ENCODE measurements at places on chromosomes 11 and 22.

GRCh38 chr22:41799486-41800347, 762 bp upstream of the CCDC134 start:
- no peak for DNase-seq

DNA sequence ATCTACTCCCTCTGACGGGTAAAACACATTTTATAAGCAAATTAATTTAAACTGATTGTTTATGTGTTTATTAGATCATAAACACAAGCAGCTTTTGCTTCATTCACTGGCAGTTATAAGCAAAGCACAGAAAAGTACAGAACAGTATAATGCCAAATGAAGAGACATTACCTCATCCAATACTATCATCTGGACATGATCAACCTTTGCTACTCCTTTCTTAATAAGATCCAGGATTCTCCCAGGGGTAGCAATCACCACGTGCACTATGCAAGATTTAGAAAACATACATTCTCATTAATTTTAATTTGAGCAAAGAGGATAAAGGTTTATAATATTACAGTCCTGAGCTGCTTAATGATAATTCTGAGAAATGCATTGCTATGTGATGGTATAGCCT, 27.9 kb downstream of the DDX6 start:
- DNase-seq, result no peak

GRCh38 chr11:112265659-112266409, 5.2 kb upstream of the PLET1 start:
- DNase-seq, result no peak

GRCh38 chr22:44331881-44332714, 19.3 kb upstream of the SHISAL1 start:
- DNase-seq, result no peak

DNA sequence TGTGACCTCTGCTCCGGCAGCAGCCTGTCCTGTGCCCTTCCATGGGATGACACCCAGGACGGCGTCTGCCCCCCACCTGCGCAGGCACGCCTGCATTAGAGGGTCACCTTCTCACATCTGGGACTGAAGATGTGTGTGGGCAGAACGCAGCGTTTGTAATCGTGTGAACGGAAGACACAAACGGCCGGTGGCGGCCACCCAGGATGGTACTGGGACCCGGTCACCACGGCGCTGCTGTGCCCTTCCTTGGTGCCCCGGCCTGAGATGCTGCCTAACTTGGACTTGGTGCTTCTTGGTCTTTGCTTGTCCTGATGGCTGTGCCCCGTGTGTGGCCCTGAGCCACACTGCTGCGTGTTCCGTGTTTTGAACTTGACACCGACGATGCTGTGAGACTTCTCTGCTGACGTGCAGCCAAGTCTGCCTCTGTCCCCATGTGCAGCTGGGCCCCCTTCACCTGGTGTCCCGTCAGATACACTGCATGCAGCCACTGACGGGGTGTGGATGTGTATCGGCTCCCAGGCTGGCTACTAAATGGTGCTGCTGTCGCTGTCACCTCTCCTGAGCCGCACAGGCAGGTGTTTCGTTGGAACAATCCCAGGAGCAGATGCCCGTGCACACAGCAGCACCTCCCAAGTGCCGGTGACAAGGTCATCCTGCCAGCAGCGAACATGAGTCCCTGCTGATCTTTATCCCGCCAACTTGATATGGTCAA, 21.4 kb downstream of the YPEL1 start:
- no peak for DNase-seq

DNA sequence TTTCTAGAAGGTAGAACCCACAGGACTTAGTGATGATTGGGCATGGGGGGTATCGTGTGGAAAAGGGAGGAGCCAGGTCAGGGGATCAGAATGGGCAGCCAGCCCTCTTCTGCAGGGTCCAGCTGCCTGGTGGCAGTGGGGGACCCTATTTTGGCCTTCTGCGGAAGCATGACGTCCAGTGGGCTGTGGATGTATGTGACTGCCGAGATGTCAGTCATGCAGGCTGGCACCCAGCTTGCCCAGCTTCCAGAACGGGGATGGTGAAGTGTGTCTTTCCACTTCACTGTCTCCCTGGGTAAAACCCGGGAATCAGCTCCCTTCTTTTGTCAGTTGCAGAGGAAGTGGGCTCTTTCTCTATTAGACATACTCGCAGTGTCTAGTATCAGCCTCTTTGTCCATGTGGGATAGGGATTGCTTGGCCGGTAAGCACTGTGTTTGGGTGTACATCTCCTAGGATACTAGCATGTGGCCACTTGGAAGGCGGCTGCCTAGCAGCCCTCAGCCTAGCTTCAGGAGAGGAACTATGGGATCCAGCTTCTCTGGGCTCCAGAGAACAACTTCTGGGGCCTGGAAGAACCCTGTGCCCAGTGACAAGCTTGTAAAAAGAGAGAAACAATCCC, 51.4 kb downstream of the GRIK4 start:
- DNase-seq, result no peak

GRCh38 chr11:38356255-38356654, 1758.2 kb upstream of the RAG2 start:
- no peak for DNase-seq

DNA sequence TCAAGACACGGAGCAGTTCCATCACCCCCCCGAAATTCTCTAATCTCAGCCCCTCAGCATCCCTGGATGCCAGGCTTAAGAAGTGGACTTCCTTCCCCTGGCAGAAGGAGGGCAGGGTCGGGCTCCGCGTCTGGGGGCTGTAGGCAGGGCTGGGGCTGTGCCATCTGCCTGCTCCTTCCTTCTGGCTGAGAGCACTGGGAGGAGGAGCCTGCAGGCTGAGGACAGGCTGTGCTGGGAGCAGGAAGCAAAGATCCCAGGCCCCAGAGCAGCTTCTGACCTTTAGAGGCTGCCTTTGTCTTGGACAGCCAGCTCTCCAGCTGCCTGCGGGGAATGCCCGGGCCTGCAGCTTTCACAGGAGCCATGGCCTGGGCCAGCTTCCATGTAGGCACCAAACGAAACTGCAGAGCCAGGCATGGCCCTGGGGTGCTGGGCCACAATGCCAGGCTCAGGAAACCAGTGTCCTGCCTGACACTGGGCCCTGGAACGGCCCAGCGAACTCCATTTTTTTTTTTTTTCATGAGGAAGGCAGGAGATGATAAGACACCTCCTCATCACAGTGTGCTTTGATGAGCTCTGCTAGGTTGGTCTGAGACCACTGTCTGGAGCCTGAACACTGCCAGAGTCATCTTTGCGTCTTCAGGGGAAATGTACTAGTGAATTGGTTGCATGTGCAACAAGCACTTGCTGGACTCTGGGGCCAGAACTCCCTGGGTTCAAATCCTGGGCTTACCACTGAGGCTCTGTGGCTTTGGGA, 67.9 kb downstream of the MCM5 start:
- no peak for DNase-seq

GRCh38 chr11:102112509-102112821, 2.2 kb downstream of the YAP1 start:
- DNase-seq, result no peak

GRCh38 chr11:57214098-57214417, 23.0 kb downstream of the APLNR start:
- no peak for DNase-seq

- no peak for DNase-seq
Observed at GRCh38 chr11:2262301-2263070, 7.9 kb downstream of the ASCL2 start.

DNA sequence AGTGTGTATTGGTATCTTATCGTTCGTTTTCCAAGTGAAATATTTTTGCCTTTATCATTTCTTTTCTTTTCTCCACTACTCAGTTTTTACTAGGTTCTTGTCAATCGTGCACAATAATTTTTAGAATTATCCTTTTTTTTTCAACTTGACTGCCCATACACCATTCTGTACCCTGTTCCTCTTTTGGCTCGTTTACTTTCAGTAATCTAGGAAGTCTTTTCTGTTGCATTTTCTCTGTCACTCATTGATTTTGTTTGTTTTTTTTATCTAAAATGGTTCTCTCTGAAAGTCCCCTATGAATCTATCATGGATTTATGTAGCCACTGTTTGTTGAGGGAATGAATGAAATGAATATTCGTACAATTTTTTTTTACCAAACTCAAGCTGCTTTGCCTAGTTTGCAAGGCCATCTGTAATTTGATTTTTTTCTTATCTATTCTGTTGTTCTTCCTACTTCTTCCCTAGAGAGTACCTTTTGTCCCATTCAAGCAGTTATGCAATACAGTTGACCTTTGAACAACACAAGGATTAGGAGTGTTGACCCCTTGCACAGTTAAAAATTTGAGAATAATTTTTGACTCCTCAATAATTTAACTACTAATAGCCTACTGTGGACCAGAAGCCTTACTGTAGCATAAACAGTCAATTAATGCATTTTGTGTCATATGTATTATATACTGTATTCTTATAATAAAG, 166.3 kb downstream of the TMEM135 start:
- no peak for DNase-seq

DNA sequence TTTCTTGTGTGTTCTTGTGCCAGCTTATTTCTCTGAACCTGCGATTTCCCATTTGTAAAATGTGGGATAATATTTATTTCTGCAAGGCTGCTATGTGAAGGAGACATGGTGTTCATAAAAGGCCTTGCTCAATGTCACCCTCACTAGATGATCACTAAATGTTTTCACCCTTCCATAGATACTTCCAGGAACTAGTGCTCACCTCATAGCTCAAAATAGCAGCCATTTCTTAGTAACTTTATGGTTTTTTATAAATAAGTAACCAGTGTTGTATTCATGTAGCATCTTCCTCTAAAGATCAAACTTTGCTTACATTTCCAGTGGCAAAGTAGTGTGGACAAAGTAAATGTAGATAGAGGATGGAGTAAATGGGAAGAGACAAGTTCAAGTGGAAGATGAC, 23.8 kb downstream of the SYTL2 start:
- no peak for DNase-seq

- no peak for DNase-seq
Observed at GRCh38 chr11:14347991-14348390, 11.0 kb downstream of the RRAS2 start.

DNA sequence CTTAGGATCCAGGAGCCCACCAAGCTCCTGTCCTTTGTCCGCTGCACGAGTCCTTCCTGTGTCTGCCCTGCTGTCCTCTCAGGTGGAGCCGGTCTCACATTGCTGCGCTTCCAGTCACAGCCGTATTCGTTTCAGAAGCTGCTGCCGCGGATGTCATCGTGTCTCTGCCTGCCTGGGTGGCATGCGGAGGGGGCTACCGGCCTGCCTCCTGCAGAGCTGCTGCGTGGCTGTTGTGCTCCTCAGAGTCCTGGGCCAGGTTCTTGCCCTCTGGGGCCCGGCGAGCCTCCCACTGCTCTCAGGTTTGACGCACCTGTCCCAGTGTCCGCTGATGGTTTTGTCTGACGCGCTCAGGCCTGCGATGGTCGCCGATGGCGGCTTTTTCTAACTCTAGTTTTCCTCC, 254.2 kb downstream of the TBC1D22A start:
- no peak for DNase-seq

- DNase-seq, result no peak
Observed at GRCh38 chr11:71436861-71437260, 11.3 kb downstream of the DHCR7 start.

DNA sequence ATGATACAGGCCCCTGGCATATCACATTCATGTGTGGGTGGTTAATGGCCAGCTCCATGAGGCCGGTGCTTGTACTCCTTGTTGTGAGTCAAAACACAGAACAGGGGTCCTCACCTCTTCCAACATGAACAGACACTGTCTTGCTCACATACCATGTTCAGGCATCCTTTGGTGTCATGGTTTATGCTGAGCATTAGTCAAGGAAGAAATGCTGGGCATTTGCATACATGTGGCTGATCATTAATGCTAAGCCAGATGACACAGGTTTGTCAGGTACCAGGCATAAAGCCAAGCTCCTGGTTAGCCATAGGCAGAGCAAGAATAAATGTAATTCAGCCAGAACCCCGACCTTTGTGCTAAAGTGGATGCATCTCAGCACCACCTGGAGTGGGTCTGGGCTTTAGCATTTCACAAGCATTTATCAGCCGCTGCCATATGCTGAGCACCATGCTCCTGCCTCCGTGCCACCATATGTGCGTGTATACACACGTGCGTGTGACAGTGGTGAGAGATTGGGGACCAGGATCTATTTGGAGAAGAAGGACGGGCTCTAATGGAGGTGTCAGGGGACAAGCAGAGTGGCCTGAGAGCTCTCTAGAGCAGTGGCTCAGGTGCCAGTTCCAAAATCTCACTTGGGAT, 55.0 kb downstream of the MICAL2 start:
- DNase-seq, result no peak

- no peak for DNase-seq
Observed at GRCh38 chr22:31566484-31566883, 70.1 kb downstream of the SFI1 start.

DNA sequence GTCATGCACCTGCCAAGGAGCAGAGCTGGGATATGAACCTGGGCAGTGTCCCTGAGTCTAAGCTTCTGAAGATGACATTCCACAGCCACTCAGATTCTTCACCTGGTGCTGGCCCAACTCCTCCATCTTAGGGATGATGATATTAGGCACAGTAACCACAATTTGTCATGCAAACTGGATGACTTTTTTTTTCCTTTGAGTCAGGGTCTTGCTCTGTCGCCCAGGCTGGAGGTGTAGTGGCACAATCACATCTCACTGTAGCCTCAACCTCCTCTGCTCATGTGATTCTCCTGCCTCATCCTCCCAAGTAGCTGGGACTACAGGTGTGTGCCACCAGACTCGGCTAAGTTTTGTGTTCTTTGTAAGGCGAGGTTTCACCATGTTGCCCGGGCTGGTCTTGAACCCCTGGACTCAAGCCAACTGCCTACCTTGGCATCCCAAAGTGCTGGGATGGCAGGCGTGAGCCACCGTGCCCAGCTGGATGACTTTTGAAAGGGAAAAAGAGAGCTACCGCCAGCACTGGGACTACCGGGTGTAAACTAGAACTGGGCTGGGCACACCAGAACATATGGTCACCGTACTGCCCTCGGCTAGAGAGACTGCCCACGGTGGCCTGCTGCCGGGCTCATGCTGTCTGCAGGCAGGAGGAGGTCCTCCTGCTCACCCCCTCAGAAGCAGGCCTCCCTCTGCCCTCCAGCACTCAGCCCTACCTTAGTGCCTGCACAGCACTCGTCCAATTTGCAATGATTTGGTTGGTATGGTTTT, 77.7 kb downstream of the NAT10 start:
- no peak for DNase-seq

GRCh38 chr11:35563484-35564244, 38.2 kb upstream of the PAMR1 start:
- no peak for DNase-seq

GRCh38 chr11:8258784-8259183, 4.9 kb downstream of the LMO1 start:
- no peak for DNase-seq

Data from activated T-helper 1 cell treated with Interleukin-2 at 50 U/mL for 16 hours (primary cell).